ENCODE measurements at places on chromosomes 13 and 19.

DNA sequence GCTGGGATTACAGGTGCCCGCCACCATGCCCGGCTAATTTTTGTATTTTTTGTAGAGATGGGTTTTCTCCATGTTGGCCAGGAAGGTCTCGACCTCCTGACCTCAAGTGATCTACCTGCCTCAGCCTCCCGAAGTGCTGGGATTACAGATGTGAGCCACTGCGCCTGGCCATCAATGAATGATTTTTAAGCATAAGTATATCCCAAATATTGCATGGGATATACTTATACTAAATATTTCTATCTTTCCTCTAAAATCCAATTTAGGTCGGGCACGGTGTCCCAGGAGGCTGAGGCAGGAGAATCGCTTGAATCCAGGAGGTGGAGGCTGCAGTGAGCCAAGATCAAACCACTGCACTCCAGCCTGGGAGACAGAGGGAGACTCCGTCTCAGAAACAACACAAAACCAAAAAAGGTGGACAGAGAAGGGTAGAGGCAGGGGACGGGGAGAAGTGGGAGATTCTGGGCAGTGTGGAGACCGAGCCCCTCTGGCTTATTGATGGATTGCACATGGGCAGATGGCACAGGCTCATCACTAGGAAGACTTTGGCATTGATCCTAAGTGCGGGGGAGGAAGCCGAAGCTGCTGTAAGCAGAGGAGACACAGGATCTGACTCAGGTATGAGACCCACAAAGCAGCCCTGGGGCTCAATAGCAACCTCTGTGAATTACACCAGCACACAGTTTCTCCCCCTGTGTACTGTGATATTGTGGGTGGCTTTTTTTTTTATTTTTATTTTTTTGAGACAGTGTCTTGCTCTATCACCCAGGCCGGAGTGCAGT lies 13.5 kb downstream of the ARRDC5 start:
- no peak for DNase-seq

GRCh38 chr19:1232652-1233072 lies 5.1 kb downstream of the CBARP start:
- no peak for DNase-seq

GRCh38 chr13:71169180-71169579 lies 697.8 kb downstream of the DACH1 start:
- no peak for DNase-seq

DNA sequence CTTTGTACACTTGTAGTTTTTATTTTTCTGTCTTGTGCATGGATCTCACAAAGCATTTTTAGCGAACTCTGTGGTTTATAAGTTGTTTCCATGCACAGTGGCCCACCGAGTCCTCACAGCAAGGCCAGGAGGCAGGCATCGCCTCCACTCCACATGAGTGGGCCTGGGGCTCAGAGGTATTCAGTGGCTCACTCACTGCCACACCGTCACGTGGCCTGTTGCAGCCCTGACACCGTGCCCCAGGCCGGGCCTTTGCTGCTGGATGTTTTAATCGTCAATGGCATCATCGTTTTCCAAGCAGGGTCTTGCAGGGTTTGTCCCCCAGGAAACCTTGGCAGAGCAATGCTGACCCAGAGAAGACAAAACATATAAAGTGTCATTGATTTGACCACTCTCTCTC lies 59.8 kb downstream of the SPACA7 start:
- no peak for DNase-seq

DNA sequence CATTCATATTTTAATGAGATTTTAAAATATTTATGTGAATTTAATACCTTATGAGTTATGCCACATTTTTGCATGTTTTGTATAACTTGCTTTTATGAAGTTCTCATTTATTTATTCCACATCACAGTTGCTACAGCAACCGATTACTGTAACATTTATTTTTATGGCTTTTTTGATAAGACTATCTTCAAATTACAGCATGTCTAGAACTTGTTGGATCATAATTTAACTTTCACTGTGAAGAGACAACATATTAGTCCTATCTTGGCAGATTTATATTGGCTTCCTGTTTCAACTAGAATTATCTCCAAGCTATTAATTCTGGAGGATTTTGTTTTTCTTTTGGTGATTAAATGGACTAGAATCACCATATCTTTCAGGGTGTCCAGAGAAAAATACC lies 793.7 kb upstream of the SLITRK5 start:
- DNase-seq = no peak
